ENCODE measurements at places on chromosomes 16 and 17. TPM values are rescaled to one million over a fixed set of nuclear protein-coding genes. Genes with fewer than 3 reads are reported as not detected.

- H3K27ac ChIP-seq = no peak overlapping the region
- H3K36me3 ChIP-seq = no peaks in the 10 kb centered on the region
- no peak overlapping the region for H3K4me3 ChIP-seq
- H3K27me3 ChIP-seq = peaks cover 4% of the 10 kb centered on the region
- DNase-seq = no peak
Observed at GRCh38 chr16:47927330-47927729, 228.5 kb downstream of the ABCC12 start.

- H3K4me3 ChIP-seq = peak overlapping the region; percentile 46
- H3K27ac ChIP-seq = peak overlapping the region; percentile 46
- H3K4me1 ChIP-seq = peaks cover 63% of the 10 kb centered on the region
- peak; percentile 70 for DNase-seq
- peaks cover 4% of the 10 kb centered on the region for H3K36me3 ChIP-seq
- no peaks in the 10 kb centered on the region for H3K27me3 ChIP-seq
Observed at GRCh38 chr17:82300707-82301270, 16.6 kb downstream of the CD7 start.

DNA sequence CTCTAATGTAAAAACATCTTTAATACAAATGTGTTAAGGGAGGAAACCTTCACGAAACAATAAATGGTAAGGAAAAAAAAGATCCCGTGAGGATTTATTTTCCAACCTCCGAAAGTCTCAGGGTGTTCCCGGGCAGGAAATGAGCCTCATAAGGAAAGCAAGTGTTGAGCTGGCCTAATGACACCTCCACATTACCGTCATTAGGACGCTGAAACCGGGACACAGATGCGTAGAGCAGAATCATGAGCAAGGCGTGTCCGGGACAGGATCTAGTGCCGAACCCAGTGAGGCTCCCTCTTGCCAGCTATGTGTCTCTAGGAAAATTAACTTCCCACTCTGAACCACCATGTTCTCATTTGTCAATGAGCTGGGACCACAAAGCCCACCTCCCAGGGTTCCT, 22.7 kb upstream of the CYTH1 start:
- no peaks in the 10 kb centered on the region for H3K27me3 ChIP-seq
- H3K27ac ChIP-seq = no peak overlapping the region
- H3K36me3 ChIP-seq = peaks cover 87% of the 10 kb centered on the region
- no peak for DNase-seq
- H3K4me3 ChIP-seq = no peak overlapping the region

- peaks cover 43% of the 10 kb centered on the region for H3K4me1 ChIP-seq
- H3K27ac ChIP-seq = no peak overlapping the region
- no peaks in the 10 kb centered on the region for H3K36me3 ChIP-seq
- H3K27me3 ChIP-seq = peaks cover 30% of the 10 kb centered on the region
- H3K4me3 ChIP-seq = no peak overlapping the region
- DNase-seq = no peak
Observed at GRCh38 chr17:57871155-57871554, 21.3 kb upstream of the MRPS23 start.

GRCh38 chr17:36868777-36869176, 68.5 kb upstream of the LHX1 start:
- no peak for DNase-seq
- peaks cover 19% of the 10 kb centered on the region for H3K27me3 ChIP-seq
- H3K4me1 ChIP-seq = no peaks in the 10 kb centered on the region
- H3K4me3 ChIP-seq = no peak overlapping the region
- no peaks in the 10 kb centered on the region for H3K36me3 ChIP-seq

- H3K27me3 ChIP-seq = peaks cover 10% of the 10 kb centered on the region
- H3K4me1 ChIP-seq = peaks cover 44% of the 10 kb centered on the region
- H3K4me3 ChIP-seq = peak overlapping the region; percentile 81
- H3K27ac ChIP-seq = peak overlapping the region; percentile 56
- H3K36me3 ChIP-seq = no peaks in the 10 kb centered on the region
Observed at GRCh38 chr17:68200689-68201417, 47.0 kb upstream of the AMZ2 start.

DNA sequence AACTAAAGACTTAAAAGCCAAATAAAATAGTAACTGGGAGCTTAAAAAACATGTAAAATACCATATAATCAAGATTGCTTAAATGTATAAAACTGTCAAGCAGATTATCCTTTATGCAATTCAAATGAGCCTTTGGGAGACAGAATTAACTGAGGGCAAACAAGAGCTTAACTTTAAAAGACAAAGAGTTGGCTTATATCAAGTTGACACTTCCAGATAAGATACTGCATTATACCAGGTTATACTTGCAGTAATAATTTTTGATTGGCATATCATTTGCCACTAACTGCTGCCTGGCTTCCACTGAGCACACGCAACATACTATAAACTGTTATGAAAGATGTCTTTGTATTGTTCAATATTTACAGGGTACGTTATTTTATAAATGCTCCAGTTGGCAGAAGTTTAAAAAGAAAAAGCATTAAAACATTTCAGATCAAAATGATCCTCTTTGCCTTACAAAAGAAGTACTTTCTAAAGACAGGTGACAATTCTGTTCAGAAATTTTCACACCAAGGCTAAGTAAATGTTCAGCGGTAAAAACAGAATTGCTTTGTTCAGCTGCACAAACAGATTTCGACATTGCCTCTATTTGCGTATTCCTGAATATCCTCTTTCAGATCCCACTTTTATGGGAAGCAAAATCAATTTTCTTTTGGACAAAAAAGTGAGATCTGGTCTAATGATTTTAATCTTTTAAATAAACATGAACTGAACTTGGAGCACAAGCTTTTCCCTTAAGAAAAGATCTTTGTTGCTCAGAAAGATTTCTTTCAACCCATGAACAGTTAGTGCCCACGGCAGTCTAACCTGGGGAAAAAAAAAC, 50.7 kb downstream of the TOX3 start:
- H3K27me3 ChIP-seq = no peaks in the 10 kb centered on the region
- H3K4me1 ChIP-seq = no peaks in the 10 kb centered on the region
- DNase-seq = no peak
- H3K4me3 ChIP-seq = no peak overlapping the region

GRCh38 chr16:68096491-68096890, 11.3 kb downstream of the NFATC3 start:
- H3K4me1 ChIP-seq = peaks cover 74% of the 10 kb centered on the region
- H3K27ac ChIP-seq = peak overlapping the region; percentile 30
- H3K36me3 ChIP-seq = peaks cover 5% of the 10 kb centered on the region
- no peak for DNase-seq
- no peak overlapping the region for H3K4me3 ChIP-seq

- no peaks in the 10 kb centered on the region for H3K36me3 ChIP-seq
- peaks cover 36% of the 10 kb centered on the region for H3K4me1 ChIP-seq
- no peak overlapping the region for H3K4me3 ChIP-seq
- no peaks in the 10 kb centered on the region for H3K27me3 ChIP-seq
- no peak for DNase-seq
- no peak overlapping the region for H3K27ac ChIP-seq
Observed at GRCh38 chr16:21603928-21604327, 4.6 kb downstream of the METTL9 start.

DNA sequence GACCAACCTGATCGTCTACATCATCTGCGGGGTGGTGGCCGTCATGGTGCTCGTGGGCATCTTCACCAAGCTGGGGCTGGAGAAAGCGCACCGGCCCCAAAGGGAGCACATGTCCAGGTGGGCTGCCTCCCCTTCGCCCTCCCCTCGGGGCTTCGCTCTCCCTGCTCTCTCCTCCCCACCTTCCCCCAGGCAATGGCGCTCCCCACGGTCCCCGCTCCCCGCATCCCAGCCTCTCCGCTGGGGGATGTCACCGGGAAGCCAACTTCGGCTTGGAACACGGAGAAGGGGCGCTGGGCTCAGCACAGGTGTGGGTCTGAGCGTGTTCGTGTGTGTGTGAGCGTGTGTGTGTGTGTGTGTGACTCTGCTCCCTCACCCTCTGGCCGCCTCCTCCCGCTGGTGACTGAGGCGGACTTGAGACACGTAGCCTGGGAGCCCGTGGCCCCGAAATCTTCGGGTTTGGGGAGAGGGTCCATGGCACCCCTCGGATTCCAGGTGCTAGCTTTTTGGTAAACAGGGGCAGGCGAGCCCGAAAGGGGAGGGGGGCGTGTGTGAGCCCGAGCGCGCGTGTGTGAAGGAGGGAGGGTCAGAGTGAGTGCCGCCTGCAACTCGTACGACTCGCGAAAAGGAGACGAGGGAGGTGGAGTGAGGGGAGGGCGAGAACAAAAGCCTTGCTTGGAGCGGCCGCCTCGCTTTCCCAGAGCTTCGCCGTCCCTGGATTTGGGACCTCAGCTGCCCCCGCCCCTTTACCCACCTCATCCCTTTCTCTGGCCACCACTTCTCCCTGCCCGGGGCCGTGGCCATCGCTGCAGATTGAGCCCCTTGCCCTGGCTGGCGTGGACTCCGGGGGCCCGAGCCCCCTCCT, 1.3 kb downstream of the SHISA9 start:
- H3K4me1 ChIP-seq = peaks cover 10% of the 10 kb centered on the region
- no peaks in the 10 kb centered on the region for H3K36me3 ChIP-seq
- peaks cover 56% of the 10 kb centered on the region for H3K27me3 ChIP-seq

Gene OTOP2
- total RNA-seq = not detected

Gene CFAP97D1
- total RNA-seq = not detected

Gene OR2C1
- total RNA-seq = 0.80 TPM

Gene INCA1
- 0.17 TPM for total RNA-seq

Gene CD300LB
- not detected for total RNA-seq

Gene NPIPB6
- total RNA-seq = 2.1 TPM

Gene TBX21
- total RNA-seq = 3.6 TPM

Gene SDK2
- total RNA-seq = 2.5 TPM

Data from activated B cell treated with CpG ODN at 0.5 μM for 24 hours (primary cell).